NCI-H1092 treated with DMSO at 0.1 percent for 48 hours (cell line): ENCODE measurements at places on chromosomes 7 and 10.

DNA sequence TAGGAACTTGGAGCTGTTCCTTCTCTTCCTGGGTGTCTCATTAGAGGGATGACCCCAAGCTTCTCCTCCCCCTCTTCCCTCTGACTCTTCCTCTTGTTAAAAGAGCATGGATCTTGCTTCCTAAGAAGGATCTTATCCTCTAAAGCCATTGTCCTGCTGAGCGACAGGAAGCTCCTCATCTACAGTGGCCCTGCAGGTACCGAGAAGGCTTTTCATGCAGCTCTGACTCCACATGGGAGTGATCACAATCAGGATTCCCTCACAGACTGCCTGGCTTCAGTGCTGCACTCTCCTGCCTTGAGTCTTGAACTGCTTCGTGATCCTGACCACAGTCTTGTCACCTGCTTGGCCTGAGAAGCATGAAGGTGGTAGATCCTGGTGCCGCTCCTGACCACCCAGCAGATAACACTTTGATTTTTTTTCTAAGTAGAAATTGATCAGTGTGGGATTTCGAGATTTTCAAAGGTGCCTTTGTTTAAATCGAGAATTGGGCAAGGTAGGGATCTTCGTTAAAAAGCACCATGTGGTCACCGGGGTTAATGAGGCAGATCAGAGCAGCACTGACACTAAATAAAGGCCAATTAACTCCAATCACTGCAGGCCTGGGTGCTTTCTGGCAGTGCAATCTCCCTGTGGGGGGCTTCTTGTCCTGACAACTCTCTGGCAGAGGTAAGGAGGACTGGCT, 376.4 kb downstream of the NRG3 start:
- no peak for DNase-seq

GRCh38 chr10:67924136-67924535, 39.7 kb downstream of the SIRT1 start:
- DNase-seq: no peak

DNA sequence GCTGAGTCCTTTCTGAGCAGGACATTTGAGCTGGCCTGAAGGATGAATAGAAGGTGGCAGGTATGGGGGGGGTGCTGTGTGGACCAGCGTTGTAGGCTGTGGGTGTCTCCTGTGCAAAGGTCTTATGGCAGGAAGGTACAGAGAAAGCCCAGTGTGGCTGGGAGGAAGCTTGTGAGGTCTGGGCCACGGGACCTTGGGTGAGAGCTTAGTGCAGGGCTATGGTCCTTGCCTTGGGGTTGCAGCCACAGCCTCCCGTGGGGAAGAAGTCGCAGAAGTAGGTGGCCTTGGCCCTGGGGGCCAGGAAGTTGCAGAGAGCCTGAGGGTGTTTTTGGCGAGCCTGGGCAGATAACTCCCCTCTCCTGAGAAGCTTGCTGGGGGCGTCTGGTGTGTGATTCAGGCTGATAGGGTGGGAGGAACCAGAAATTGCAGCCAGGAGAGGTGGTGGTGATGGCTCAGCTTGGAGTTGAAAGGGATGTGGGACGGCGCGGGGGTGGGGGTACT, 172.0 kb upstream of the TNRC18 start:
- no peak for DNase-seq

GRCh38 chr10:53006663-53007526, 234.3 kb upstream of the MBL2 start:
- no peak for DNase-seq

DNA sequence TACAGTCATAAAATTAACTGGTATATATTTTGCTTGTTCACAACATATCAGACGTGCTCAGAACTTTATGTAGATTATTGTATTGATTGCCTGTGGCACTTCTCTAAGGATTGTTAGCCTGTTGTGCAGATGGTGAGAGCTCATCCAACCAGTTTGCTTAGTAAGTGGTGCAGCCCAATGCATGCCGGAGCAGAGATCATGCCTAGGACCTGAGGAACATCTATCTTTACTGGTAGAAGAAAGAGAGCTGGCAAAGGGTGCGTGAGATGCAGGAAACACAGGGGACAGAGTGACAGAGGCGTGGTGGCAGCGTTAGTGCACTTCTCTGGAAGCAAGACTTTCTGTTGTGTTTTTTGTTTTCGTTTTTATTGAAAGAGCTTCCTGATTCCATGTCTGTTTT, 35.9 kb downstream of the CCM2 start:
- no peak for DNase-seq

DNA sequence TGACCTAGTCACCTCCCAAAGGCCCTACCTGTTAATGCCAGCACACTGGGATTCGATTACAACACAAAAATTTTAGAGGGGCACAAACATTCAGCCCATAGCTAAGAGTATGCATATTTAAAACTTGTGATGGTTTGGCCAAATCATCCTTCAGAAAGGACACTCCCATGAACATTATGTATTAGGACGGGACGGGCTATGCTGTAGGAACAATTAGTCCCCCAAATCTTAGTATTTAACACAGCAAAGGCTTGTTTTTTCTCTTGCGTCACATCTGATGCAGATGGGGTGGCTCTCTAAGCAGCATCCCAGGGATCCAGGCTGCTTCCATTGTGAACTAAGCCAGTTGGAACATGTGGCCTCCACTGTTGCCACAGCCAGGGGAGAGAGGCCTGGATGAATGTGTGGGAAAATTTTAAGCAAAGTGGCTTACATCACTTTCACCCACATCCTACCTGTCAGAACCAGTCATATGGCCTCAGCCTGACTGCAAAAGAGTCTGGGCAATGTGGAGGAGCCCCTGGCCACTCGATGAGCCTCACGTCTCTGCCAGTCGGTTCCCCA, 26.6 kb downstream of the CHST3 start:
- no peak for DNase-seq

DNA sequence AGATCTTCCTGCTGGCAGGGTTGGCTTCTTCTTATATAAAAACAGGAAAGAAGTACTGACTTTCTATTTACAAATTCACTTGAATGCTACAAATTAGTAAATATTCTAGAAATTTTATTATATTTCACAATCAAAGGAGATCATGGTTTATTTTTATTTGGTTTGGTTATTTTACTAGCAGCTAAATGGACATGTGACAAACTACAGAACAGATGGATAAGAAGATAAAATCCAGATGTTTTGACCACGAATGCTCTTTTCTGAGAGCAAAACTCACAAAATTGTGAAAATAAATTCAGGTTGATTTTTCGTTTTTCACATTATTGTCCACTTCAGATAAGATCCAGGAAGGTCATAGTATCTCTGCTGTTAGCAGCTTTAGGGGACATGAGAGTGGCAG, 55.4 kb downstream of the CACNA2D1 start:
- no peak for DNase-seq

- DNase-seq: no peak
These were observed 10.9 kb upstream of the MAP3K8 start for GRCh38 chr10:30422981-30423654.

DNA sequence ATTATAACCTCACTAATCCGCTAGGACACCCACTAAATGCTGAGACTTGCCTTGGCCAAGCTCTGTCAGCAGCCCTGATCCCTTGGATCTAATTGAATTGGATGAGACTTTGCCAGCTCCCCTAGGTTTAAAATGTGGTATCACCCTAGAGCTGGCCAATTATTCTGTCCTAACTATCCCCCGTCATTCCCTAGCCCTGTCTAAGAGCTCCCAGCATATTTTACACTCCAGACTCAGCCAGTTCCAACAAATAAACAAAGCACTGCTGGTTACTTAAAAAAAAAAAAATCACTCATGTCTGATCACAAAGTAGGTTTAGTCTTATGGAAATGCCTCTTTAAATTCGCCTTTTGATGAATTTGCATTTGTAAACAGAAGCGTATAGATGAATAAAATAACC, 147.9 kb upstream of the EGR2 start:
- no peak for DNase-seq

DNA sequence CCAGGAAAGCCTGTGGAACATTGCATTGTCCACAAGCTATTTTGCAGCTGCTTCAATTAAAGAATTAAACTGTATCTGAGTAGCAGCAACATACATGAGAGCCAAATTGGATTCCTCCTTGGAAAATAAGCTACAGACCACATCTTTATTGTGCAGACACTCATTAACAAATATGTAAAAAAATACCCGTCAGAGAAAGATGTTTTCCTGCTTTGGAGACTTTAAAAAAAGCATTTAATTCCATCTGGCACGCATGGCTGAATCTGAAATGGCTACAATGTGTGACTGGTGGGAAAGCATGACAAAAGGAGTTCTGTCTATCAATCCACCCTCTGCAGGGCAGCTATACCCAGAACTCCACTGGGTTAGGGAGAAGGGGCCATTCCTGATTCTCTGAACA, 73.1 kb upstream of the HPS1 start:
- DNase-seq: no peak

DNA sequence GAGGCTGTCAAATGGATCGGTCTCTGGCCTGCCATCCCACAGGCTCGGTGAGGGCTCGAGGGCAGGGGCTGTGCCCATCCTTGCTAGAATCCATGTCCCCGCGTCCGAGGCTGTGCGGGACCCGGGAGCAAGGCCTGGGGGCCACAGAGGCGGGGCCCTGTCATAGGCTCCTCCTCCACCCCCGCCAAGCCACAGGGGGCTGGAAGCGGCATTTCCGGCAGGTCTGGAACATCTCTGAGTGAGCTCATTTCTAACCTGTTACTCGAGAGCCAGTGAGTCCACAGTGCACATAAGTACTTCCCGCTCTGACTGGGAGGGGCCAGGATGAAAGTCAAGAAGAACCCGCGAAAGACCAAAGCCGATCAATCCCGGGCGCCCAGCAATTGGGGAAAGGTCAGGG, 57.6 kb downstream of the NKX6-2 start:
- DNase-seq: no peak

GRCh38 chr7:30041526-30042269, 13.5 kb downstream of the PLEKHA8 start:
- no peak for DNase-seq

DNA sequence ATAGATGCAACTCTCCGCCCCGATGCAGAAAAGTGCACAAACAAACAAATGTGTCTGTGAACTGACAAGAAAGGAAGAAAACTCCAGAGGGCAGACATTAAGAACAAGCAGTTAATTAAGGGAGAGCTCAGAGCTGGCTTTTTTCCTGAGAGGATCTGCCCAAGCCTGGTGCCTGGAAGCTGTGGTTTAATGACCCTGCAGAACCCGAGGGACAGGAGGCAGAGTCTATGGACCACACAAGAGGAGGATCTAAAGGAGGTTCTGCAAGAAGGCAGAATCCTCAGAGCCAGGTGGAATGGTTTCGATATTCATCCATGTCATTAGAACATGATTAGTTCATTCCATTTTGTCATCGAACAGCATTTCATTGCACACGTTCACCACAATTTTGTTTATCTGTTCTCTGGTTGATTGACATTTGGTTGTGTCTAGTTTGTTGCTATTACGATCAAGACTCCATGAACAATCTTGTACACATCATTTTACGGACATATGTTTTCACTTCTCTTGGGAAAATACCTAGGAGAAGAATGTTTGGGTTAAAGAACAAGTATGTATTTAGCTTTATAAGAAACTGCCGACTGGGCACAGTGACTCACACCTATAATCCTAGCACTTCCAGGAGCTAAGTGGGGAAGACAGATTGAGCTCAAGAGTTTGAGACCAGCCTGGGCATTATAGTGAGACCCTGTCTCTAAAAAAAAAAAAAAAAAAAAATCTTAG, 560.2 kb downstream of the CALN1 start:
- no peak for DNase-seq

- DNase-seq: no peak
These were observed 109.8 kb upstream of the WDR11 start for GRCh38 chr10:120741396-120741795.

DNA sequence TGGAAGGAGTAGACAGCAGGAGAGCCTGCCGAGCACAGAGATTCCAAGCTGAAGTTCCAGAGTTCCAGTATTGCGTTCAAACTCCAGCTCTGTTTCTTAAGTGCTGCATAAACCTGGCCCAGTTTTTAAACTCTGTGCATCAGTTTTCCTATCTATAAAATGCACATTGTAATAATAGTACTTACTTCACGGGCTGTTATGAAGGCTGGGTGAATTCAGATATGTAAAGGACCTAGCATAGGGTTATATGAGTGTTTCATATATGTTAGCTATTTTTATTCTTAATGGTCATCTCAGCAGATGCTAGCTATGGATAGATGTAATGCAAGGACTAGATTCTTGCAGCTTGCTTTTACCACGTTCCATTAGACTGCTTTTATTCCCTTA, 293.1 kb upstream of the SEMA3C start:
- DNase-seq: no peak

DNA sequence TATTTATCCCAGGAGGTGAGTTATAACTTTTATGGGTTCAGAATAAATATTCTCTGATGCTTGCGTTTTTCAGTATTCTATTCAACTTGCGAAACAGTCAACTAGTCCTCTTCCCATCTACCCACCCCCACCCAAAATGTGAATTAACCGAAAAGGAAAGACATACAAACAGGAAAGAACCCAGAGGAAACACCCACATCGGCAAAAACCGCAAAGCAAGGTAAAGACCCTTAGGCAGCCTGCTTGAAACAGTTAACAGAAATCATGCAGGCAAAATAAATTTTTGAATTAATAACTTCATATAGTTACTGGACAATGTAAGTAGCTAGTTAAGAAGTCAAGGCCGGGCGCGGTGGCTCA, 5.4 kb downstream of the ZC3HAV1 start:
- no peak for DNase-seq

GRCh38 chr7:47492716-47493325, 89.1 kb downstream of the TNS3 start:
- DNase-seq: peak; percentile 53
